ENCODE measurements at places on chromosomes 13 and 19. TPM values are rescaled to one million over a fixed set of nuclear protein-coding genes. Genes with fewer than 3 reads are reported as not detected.

The CCDC122 gene
- 6.2 TPM for total RNA-seq

The KANK3 gene
- 0.17 TPM for total RNA-seq

DNA sequence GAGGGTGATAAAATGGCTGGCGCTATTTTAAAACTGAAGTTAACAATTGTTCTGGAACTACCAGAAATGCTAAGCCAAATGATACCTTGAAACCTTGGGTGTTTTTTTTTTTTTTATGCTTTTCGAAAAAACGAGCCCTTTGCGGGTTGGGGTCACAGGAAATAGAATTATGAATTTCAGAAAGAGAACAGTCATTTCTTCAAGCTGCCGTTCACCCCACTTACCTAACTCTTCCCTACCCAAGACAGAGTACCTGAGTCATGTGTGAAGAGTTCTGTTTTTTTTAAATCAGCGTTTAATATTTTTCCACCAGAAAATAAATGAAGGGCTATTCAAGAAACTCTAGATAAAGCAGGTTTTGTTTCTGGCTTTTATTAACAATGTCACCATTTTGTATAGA, 35.3 kb downstream of the KLF2 start:
- peaks cover 12% of the 10 kb centered on the region for H3K4me1 ChIP-seq
- no peak overlapping the region for H3K4me3 ChIP-seq
- H3K27ac ChIP-seq: no peak overlapping the region
- no peaks in the 10 kb centered on the region for H3K27me3 ChIP-seq

- H3K36me3 ChIP-seq: no peaks in the 10 kb centered on the region
- no peak overlapping the region for H3K27ac ChIP-seq
- no peak for DNase-seq
- no peak overlapping the region for H3K4me3 ChIP-seq
Observed at GRCh38 chr13:110289174-110289573, 17.8 kb downstream of the COL4A1 start.

DNA sequence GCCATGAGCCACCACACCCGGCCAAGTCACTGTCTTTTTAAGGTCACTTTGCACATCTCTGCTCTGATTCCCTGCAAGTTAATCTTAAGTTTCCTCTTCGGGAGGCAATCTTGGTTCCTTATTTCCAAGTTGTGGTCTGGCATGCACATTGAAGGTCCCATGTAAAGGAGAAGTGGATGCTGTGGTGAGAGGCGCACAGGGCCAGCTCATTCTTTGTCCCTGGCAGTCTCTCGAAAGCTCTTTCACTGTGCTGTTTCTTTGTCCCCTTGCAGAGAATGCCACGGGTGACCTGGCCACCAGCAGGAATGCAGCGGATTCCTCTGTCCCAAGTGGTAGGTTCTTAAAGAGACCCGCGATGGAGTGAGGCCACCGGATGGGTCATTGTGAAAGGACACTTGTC, 16.4 kb upstream of the C19orf33 start:
- DNase-seq: no peak
- peaks cover 34% of the 10 kb centered on the region for H3K4me1 ChIP-seq
- no peak overlapping the region for H3K4me3 ChIP-seq
- H3K27me3 ChIP-seq: no peaks in the 10 kb centered on the region

DNA sequence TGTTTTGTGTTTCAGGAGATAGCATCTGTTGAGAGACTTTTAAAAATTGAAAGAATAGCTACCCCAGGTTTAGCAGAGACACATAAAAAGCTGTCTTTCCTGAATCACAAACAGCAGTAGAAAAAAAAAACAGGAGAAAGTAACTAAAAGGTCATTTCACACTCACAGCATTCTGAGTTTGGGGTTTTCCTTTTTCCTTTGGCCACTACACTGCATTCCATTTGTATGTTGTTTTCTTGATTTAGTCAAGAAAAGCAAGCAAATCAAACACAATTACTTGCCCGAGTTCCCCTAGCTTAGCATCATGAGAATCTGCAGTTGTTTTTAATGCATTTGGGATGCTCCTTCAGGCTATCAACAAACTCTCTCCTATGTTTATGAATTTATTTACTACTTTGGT, 161.0 kb downstream of the KCTD12 start:
- no peaks in the 10 kb centered on the region for H3K36me3 ChIP-seq
- no peak overlapping the region for H3K27ac ChIP-seq
- H3K27me3 ChIP-seq: no peaks in the 10 kb centered on the region
- no peak overlapping the region for H3K4me3 ChIP-seq

DNA sequence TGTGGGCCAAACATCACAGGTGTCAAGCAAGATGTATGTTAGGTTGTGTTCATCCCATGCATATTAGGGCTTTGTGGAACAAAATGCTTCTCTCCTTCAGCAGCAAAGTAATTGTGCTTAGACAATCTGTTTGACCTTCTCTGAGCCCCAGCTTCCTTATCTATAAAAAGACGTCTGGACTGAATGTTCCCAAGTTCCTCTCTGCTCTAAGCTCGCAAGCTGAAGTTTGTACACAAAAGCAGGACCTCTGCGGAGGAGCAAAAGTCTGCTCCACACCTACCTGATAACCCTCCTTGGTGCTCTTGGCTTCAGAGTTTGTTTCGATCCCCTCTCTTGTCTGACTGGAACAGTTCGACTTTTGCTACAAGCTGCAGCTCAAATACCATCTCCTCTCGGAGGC, 95.7 kb upstream of the UBL3 start:
- H3K27me3 ChIP-seq: peaks cover 15% of the 10 kb centered on the region
- no peaks in the 10 kb centered on the region for H3K4me1 ChIP-seq
- H3K36me3 ChIP-seq: no peaks in the 10 kb centered on the region
- no peak overlapping the region for H3K4me3 ChIP-seq
- no peak overlapping the region for H3K27ac ChIP-seq
- DNase-seq: no peak

DNA sequence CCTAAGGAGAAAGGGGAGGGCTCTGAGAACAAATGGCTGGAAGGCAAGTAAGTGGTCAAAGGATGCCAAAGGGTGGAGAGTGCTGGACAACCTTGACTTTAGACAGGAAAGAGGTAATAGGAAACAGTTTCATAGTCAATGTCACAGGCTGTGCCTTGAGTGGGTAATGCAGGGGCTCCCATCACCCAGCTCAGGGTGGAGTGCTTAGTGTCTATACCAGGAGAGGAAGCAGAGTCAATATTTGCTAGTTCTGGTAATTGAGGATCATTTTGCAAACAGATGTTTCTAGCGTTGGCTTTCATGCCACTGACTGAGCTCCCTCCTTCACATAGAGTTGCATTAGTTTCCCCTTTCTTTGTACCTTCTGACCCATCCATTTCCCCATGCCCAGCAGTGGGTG, 64.6 kb upstream of the KL start:
- no peaks in the 10 kb centered on the region for H3K4me1 ChIP-seq
- H3K36me3 ChIP-seq: no peaks in the 10 kb centered on the region

Measured in Calu3 (cell line).